Mesenteric fat pad (tissue), 1 donor: ENCODE measurements at places on chromosomes 13 and 19. TPM values are rescaled to one million over a fixed set of nuclear protein-coding genes. Genes with fewer than 3 reads are reported as not detected.

KIR3DL2 gene
- not detected for total RNA-seq

SERPINE3 gene
- total RNA-seq = not detected

ODAD3 gene
- total RNA-seq = 0.35 TPM

SRRM5 gene
- 0.22 TPM for total RNA-seq

HSH2D gene
- total RNA-seq = 1.2 TPM

LGI4 gene
- total RNA-seq = 7.7 TPM

- no peak for DNase-seq
Measured at GRCh38 chr13:39349391-39349960, 253.5 kb downstream of the LHFPL6 start.

DNA sequence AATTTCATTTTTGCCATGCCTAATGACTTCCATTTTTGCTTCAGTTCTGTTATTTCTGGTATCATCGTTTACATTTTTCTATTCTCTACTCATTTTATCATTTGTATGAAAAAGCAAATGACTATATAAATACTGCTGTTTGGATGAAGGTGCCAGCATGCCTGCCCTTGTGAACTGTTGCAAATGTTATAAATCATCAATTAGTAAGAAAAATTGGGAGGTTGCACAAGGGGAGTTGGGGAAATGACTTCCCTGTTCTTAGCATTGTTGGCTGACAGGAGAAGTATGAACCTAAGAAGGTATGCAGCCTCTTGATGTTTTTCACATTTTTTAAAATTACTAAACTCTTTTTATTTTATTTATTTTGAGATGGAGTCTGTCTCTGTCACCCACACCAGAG, 15.1 kb downstream of the SAFB start:
- DNase-seq = no peak

DNA sequence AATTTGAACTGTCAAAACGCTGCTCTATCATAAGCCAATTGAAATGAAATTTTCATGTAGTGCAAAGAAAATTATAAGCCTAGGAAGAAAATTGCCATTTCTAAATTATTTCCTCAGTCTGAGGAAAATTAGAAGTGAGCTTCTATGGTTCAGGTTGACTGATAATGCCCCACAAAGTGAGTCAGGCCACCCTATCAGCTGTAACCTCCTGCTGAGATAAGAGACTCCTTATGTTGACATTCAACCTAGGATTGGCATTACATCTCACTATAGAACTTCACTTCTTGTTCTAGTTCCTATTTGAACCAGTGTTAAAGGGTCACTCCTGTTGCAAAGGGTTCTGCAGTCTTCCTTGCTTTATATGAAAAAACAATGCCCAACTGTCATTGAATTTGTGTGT, 32.6 kb upstream of the RFC3 start:
- no peak for DNase-seq

DNA sequence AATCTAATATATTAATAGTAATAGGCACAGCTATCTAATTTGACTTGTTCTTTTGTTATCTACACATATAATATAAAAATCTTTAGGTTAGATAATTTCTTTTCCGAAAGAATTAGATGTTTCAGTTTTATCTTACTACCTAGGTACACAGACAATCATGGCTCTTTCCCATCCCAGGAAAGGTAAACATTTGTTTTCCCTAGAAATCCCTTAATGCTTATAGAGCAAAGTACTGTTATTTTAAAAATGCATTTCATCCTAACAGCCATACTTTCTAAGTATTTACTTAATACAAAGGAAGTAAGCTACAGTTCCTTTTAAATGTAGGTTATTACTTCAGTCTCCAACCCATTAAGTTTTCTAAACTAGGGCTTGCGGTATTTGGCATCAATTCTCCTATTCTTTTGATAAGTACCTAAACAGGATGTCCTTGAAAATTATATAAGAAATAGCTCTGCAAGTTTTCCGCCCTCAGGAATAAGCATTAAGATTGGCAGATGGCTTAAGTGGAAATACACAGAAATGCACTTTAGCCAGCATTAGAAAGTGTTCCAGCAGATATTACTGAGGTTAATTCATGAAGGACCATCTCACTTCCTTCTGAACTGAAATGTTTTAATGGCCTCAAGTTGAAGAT, 616.2 kb upstream of the SPRY2 start:
- no peak for DNase-seq

- no peak for DNase-seq
Measured at GRCh38 chr19:7413629-7414028, 64.9 kb downstream of the ARHGEF18 start.

DNA sequence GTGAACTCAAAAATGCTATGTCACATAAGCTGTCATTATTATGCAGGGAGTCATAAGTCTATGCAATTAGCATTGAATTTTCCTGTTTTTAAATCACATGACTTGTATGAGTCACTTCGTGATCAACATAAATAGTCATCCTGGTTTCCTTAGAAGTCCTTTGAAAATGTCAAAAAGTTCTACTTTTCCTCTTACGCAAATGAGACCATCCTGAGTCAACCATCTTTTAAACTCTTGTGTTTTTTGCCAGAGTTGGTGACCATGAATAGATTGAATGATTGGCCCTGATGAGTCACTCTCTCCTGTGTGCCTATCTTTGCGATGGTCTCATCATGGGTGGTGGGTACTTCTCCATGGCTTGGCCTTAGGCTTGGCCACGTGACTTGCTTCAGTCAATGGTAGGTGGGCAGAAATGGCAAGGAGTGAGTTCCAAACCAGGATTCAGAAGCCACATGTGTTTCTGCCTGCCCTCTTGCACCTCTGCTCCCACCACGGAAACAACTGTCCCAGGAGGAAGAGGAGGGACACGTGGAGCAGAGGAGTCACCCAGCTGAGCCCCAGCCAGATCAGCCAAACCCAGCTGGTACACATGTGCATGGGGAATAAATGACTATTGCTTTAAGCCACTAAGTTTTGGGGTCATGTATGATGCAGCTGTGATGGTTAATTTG, 123.5 kb upstream of the CACNA1A start:
- DNase-seq = peak; percentile 11

- DNase-seq = no peak
Measured at GRCh38 chr19:11164879-11165406, 9.4 kb upstream of the SPC24 start.

DNA sequence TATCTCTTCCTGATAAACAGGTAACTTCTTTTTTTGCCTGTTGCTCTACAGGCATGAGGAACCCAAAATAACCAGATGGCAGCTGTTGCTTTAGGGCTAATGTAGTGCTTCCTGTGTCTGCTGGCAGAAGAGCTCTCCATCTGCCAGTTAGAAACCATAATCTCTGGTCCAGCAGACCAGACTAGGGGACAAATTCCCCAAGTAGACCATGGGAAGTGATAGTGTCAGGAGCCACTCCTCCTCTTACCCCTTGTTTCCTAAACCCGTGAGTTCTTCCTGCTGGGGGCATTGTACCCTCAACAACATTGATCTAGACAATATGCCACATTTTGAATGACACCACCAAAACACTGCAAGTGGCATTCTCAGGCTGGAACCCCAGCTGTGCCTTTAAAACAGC, 135.9 kb downstream of the DLEU7 start:
- no peak for DNase-seq

GRCh38 chr13:30615481-30615865, 2.2 kb upstream of the USPL1 start:
- DNase-seq = no peak

GRCh38 chr13:84844473-84844872, 954.7 kb downstream of the SLITRK6 start:
- DNase-seq = no peak

DNA sequence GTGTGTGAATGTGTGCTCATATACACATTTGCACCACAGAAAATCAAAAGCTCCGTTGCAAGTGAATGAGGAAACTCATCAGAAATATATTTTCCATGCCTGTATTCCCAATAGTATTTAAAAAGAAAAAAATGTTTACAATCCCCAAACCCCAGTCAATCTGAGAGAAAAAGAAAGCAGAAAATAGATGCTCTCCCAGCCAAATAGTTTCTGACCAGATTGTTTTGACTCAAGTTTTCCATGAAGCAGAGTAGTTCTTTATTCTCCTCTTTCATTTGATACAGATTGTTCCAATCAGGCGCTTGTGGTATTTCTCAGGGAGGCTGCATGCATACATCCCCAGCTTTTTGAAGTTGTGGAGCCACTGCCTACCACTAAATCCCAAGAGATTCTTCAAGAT, 110.6 kb downstream of the STARD13 start:
- DNase-seq = no peak

- peak; percentile 84 for DNase-seq
Measured at GRCh38 chr19:56864443-56865125, 24.1 kb upstream of the PEG3 start.
